ENCODE measurements at places on chromosomes 5 and 9.

DNA sequence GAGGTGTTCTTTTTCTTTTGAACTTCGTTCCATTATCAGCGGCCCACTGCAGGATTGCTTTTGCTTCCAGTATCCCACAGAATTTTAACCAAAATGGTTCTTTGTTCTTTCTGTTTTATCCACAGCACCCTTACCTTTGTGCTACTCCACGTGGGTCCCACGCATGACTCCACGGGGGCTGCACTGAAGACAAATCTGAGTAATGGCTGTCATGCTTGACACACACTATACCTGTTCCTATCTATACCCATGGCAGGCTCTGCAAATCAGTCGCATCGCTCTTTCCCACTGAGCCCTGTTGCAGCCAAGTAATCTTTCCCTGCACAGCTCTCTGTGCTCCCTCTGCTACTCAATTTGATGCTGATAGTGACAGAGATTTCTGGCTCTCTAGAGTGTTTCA, 69.7 kb downstream of the NSG2 start:
- DNase-seq: no peak

GRCh38 chr5:87867281-87867680, 401.4 kb downstream of the TMEM161B start:
- DNase-seq: no peak

DNA sequence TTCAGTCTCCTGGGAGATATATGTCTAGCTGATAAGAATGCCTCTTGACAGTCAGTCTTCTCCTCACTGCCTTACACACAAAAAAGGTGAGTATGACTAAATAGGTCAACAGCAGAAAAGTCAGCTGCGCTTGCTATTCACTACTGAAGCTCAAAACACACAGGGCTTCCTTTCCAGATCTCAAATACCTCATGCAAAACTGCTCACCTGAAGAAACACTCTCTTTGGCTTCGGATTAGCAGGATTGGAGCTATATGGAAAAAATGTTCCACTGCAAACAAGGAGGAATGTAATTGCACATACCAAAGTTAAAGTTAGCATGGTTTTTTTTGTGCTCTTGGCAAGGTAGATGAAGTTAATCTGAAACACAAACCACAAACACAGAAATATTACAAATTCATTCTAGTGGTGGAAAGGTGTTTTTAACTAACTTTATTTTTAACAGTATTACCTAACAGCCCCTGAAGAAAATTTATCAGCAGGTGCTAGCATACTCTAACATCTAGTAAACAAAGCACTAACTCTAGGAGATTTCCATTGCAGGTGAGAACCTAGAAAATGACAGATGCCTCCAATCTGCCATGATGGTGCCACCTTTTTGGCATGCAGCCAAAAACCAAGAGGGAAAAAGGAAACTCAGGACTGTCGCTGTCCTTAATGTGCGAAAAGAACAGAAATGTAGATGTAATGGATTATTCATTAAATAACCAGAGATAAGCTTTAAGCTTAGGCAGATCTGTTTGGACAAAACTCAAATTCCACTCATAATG, 31.8 kb downstream of the ERMP1 start:
- no peak for DNase-seq

DNA sequence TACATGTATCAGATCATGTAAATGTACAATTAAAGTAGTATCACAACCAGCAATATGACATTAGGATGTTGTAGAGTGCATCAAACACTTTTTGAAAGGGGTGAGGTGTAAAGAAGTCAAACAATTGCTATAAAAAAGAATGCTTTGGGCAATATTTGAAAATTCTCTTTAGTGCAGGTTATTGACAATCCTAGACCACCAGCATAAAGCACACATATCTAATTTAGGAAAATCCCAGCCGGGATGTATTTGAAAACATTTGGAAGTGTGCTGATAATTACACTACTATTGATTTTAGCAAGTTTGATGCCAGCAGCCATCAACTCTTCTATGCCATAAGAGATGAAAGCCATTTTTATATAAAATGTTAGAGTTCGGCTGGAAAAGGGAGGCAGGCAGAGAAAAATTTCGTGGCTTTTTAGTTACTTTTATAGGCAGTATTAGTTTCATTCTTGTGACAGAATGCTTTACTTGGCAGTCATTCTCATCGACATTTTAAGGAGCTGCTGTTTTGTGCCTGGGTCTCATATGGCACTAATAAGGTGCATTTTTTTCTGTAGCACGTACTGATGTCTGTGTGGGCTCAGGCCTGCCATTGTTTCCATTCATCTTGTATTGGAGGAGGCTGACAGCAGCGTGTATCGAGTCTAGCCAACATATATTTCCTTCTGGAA, 285.7 kb downstream of the AOPEP start:
- DNase-seq: no peak

DNA sequence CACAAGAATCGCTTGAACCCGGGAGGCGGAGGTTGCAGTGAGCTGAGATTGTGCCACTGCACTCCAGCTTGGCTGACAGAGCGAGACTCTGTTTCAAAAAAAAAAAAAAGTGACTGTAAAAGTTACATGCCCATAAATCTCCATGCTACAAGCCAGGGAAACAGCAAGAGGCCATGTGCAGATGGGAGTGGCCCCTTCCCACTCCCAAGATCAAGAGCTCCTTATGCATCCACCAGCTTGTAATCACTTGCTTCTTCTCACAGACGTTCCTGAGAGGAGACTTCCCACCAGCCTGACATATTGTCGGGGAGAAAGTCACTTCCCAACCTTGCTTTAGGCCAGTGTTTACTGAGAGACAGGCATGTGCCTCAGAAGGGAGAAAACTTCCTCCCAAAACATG, 45.6 kb upstream of the N4BP3 start:
- no peak for DNase-seq

- no peak for DNase-seq
Measured at GRCh38 chr5:150848271-150848670, 1.9 kb downstream of the IRGM start.

GRCh38 chr9:121098567-121099198, 23.9 kb downstream of the CNTRL start:
- DNase-seq: no peak

DNA sequence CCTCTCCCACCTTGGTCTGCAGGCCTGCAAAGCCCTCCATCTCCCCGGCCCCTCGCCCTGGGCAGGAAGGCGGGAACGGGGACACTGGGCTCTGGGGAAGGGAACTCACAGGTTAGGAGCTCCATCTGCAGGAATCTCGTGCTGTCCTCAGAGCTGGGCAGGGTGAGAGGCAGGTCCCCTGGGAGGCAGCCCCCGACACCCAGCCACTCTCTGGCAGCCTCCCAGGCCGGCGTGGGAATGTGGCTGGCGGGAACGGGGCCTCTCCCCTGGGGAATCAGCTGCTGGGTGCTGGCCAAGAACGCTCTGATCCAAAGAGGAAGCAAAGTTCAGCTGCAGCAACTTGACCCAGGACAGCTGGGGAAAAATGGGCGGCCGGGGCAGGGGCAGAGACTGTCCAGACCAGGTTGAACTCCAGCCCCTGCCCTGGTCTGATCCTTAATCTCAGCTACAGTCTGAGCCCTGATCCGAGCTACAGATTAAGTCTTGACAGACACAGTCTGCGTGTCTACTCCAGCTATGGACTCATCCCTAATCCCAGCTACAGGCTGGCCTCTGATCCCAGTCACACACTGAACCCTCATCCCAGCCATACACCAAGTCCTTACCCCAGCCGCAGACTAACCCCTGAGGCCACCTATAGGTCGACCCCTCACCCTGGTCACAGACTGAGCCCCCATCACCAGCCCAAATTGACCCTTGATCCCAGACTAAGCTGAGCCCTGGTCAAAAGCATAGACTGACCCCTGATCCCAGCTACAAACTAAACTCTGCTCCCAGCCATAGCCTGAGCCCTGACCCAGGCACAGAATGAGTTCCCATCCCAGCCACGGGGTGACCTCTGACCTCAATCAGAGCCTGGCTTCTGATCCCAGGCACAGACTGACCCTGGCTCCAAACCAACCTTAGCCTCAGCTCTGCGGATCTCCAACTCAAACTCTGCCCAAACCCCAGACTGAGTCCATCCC, 37.3 kb upstream of the EGFL7 start:
- no peak for DNase-seq

GRCh38 chr9:100063185-100063584, 35.6 kb downstream of the ERP44 start:
- no peak for DNase-seq

DNA sequence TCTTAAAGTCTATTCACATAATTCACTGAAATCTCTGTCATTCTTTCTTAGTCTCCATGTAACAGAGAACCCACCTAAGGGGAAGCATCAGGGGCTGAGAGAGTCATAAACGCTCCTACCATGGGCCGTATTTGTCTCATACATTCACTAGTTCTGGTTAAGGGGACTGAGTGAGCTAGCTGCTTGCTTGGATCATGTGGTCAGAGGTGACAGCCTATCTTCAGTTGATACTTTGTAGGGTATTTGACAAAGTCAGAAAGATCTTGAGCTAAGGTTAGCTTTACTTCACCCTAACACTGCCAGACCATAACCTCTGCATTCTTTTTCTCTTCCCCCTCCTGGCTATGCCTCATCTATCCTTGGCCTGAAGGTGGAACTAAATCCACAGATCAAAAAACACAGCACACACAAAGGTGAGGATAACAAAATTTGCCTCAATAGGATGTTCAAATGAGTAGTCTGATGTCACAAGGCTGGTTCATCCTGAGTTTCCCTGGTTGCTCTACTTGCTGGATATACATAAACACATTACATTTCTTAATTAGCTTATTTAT, 66.5 kb downstream of the MARCHF3 start:
- DNase-seq: no peak

- DNase-seq: no peak
Measured at GRCh38 chr5:177370488-177371119, 12.9 kb downstream of the RGS14 start.

DNA sequence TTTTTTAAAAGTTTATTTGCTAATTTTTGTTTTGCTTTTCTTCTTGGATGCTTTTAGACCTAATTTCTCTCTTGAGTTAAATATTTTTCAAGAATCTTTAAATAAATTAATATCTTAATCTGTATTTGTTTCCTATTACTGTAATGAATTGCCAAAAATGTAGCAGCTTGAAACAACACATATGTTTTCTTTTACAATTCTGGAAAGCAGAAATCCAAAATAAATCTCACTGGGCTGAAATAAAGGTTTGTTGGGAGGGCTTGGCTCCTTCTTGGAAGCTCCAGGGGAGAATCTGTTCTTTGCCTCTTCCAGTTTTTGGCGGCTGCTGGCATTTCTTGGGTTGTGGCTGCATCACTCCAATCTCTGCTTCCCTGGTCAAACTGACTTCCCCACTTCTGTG, 658.1 kb upstream of the ARRDC3 start:
- no peak for DNase-seq

GRCh38 chr9:89880721-89881120, 275.9 kb downstream of the GADD45G start:
- DNase-seq: no peak
